Lung microvascular endothelial cell (primary cell): ENCODE measurements at places on chromosomes 3 and 15.

GRCh38 chr3:31322460-31322859 is 210.3 kb upstream of the STT3B start:
- DNase-seq: no peak

- peak; percentile 20 for DNase-seq
Observed at GRCh38 chr3:193816656-193817311, 223.8 kb downstream of the OPA1 start.

DNA sequence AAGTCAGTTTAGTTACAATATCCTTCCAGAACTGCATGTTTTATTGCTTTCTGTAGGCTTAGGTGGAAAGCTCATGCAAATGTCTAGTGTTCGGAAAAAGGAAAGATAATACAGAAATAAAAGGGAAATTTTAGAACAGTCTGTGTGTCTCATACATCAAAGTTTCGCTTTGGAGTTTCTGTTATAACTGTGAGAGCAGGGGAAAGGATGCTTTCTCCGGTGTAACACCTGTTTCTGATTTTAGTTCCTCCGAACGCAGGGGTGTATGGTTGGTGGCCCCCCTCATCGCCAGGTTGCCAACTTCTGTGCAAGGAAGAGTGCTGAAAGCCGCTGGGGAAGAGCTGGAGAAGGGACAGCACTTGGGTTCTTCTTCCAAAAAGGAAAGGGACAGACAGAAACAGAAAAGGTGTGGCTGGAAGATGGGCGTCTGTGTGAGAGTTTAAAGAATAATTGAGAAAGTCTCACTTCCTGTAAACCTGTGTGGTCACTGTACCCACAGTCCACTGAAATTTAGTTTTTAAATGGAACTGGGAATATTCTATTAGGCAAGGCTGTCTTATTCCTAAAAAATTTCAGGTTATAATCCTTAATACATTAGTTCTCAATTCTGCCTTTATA is 6.7 kb downstream of the P2RY12 start:
- no peak for DNase-seq

DNA sequence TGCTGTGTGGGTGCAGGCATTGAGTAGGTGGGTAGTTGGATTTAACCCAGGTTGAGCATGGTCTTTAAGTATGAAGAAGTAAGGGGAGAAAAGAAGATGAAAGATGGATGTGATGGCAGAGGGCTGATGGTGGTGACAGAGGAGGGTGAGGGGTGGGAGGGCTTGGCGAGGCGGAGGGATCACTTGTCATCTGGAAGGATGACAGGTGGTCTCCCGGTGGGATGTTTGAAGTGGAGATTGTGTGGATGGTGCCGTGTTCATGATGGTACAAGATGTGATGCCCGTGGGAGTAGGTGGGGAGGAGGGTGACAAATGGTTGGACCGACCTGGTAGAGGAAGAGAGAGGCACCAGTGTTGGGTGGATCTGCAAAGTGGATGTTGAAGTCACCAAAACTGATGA is 208.8 kb downstream of the RPLP1 start:
- DNase-seq: no peak

GRCh38 chr3:123789760-123790159 is 94.4 kb downstream of the MYLK start:
- no peak for DNase-seq

DNA sequence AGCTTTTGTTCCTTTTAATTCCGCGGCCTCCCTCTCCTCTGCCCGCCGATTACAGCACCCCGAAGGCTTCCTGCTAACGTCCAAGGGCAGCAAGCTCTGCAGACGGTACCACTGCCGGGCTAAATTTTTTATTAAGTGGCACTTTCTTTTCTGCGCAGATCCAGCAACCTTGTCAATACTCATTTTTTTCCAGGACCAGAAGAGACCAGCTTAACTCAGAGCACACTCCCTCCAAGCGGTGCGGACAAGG is 542 bp upstream of the MEIS2 start:
- no peak for DNase-seq

DNA sequence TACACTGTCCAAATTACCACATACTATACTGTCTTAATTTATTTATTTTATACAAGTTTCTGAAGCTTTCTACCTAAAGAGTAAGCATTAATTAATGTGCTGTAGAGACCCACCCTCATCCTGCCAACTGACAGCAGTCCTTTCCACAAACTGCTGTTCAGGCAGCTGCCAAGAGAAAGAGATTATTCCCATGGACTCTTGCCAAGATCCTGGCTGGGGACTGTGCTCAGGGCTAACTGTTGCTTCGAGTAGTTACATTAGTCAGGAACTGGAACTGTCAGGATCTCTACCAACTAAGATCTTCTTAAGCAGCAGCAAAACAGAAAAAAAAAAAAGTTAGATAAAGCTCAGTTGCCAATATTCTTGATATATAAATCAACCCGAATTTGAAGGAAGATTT is 398.8 kb downstream of the MECOM start:
- DNase-seq: peak; percentile 89

DNA sequence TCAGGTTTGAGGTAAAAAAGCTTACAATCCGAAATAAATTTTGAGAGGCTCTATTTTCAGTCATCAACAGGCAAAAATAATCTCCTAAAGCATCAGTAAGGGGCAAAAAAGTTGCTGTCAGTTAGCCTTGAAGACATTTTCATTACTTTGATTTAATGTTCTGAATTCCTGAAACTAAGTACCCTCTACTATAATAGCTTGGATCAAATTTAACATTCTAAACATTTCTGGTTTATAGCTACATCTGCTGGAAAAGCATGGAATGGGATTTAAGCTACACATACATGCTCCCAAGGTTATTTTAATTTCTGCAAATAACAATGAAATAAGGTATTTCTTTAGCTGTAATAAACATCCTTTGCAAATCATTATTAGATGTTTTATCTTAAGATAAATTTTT is 245.4 kb downstream of the ULK4 start:
- peak; percentile 55 for DNase-seq

DNA sequence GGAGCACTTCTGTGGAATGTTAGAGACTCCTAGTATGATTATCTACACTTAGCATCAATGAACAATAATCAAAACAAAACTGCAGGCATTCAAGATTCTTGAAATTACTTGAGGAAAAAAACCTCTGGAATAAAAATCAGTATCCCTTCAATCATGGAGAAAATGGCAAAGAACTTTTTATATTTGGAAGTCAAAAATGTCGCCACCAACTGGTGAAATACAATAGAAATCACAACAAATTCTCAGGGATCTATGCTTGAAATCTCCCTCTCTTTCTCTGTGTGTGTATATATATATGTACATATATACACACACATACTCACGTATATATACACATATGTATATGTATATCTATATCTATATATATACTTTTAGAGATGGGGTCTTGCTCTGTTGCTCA is 378.9 kb upstream of the ALCAM start:
- DNase-seq: peak; percentile 5

GRCh38 chr3:72517921-72518424 is 330.3 kb downstream of the SHQ1 start:
- no peak for DNase-seq

DNA sequence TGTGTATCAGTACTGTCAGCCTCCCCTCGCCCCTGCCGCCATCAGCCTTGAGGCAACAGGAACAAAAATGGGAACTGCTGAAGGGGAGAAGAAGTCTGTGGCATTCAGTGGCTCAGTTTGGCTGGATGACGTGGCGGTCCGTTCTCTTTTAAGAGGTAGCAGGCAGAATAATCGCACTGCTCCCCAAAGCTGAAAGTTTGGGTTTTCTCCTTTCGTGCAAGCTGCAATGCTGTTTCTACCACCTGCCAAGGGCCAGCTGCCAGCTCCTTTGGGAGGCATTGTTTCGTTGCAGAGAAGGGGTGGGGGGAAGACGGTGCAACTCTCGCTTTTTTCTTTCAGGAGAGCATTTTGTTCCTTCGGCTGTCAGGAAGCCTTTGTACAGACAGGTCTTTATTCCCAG is 369.6 kb upstream of the RORA start:
- DNase-seq: no peak

- no peak for DNase-seq
Observed at GRCh38 chr3:182486463-182486862, 306.8 kb upstream of the ATP11B start.

DNA sequence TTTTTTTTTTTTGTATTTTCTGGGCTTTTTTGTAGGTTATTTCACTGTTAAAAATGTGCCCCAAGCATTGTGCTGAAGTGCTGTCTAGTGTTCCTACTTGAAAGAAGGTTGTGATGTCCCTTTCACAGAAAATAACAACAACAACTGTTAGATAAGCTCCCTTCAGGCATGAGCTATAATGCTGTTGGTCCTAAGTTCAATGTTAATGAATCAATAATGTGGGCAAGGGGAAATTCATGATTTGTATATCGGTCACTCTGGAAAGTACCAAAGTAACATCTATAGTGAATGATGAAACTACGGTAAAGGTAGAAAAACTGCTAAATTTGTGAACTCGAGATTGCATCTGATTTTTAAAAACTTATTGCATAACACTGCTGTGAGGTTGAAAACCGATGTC is 539.4 kb downstream of the CADM2 start:
- no peak for DNase-seq

DNA sequence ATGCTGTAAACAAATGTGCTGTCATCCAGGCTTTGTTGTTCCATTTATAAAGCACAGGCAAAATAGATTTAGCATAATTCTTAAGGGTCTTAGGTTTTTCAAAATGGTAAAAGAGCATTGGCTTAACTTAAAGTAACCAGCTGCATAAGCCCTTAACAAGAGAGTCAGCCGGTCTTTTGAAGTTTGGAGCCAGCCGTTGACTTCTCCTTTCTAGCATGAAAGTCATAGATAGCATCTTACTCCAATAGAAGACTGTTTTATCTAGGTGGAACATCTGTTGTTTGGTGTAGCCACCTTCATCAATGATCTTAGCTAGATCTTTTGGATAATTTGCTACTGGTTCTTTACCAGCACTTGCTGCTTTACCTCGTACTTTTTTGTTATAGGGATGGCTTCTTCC is 297.5 kb upstream of the DCBLD2 start:
- no peak for DNase-seq

DNA sequence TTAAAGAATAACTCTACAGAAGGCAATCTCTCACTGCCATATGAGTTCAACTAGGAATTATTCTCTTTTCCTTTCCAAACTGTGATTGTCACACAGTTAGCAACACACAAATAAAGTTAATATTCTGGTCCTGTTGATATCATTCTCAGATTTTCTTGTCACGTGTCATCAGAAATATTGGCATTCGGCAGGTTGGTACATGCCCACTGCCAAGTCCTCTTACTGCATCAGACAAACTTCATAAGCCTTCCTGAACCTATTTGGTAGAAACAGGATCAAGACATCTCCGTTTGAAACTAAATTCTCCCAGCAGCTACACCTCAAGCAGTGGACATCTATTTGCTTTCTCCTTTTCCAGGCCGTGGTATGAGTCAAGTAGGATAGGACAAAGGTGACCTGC is 177.9 kb upstream of the SOX2 start:
- no peak for DNase-seq

DNA sequence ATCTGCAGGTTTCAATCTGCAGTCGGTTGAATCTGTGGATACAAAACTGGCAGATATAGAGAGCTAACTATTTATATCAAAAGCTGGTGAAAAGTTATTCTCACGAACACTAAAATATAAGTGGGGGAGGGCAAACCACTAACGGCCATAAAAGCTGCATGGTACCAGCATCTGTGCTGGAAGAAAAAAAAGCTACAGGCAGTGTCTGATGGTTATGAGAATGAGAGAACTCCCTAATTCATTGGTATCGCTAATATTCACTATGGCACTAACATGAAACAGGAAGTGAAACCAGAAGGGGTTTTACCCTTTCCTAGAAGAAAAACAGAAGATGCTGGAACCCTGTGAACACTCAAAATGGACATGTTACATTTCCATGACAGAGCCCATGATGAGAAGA is 15.9 kb downstream of the CEP70 start:
- DNase-seq: no peak

DNA sequence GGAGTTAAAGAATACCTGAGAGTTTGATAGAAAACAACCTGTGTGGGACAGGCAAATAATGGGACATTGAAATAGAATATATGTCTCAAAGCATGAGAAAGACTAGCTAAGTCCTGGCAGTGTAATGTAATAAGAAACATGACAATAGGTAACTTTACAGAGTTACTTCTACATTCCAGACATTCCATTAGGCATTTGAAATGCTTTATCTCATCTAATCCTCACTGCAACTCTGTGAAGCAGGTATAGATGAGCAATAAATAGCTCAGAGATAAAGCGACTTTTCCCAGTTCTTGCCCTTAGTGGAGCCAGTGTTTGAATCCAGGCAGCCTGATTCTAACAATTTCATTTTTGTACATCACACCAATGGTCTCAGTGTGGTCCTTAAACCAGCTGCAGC is 76.8 kb downstream of the CPNE4 start:
- DNase-seq: no peak

- no peak for DNase-seq
Observed at GRCh38 chr3:135366816-135367215, 571.8 kb downstream of the EPHB1 start.

GRCh38 chr3:156321945-156322344 is 201.6 kb downstream of the KCNAB1 start:
- DNase-seq: no peak

GRCh38 chr15:52699457-52699856 is 20.3 kb upstream of the ATOSA start:
- no peak for DNase-seq

DNA sequence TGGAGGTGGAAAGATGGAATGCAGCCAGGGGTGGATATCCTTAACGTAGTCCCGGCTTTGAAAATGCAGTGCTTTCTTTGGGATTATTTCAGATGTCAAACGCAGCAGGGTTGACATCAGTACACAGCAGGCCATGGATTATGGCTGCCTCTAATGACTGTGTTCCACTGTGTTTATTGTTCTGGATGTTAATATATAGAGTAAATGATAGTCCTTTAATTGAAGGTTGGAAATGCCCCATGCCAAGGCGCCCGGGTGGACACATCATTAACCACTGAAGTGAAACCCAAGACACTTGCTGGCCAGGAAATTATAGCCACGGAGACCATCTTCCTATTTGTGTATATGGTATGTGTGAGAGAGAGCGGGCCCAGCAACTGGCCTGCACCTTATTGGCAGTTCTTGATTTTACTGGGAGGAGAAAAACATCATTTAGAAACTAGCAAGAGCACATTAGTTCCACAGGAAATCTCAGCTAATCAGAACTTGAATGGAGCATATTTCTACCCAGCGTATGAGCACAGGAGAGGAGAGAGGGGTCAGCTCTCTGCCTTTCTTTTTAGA is 254.9 kb upstream of the RASGRP1 start:
- DNase-seq: no peak
